ENCODE measurements at places on chromosomes 2 and 18. TPM values are rescaled to one million over a fixed set of nuclear protein-coding genes. Genes with fewer than 3 reads are reported as not detected.

The ARHGEF33 gene
- total RNA-seq = 0.74 TPM

The SLC4A3 gene
- total RNA-seq = 2.1 TPM

The GPR75 gene
- 0.71 TPM for total RNA-seq

The TDRD15 gene
- not detected for total RNA-seq

The C1QL2 gene
- total RNA-seq = not detected

The SLC40A1 gene
- total RNA-seq = 103 TPM

Measured in smooth muscle cell of bladder (primary cell).